ENCODE measurements at places on chromosomes 4 and X. TPM values are rescaled to one million over a fixed set of nuclear protein-coding genes. Genes with fewer than 3 reads are reported as not detected.

The ENAM gene
- total RNA-seq, result 0.32 TPM

The KLKB1 gene
- 0.33 TPM for total RNA-seq

The PF4V1 gene
- total RNA-seq, result not detected

- H3K4me3 ChIP-seq, result no peak overlapping the region
- no peaks in the 10 kb centered on the region for H3K4me1 ChIP-seq
- DNase-seq, result no peak
Observed at GRCh38 chr4:3427706-3428446, 13.9 kb upstream of the HGFAC start.

- no peak overlapping the region for H3K27ac ChIP-seq
- no peaks in the 10 kb centered on the region for H3K36me3 ChIP-seq
- no peaks in the 10 kb centered on the region for H3K4me1 ChIP-seq
- H3K27me3 ChIP-seq, result no peaks in the 10 kb centered on the region
- no peak overlapping the region for H3K4me3 ChIP-seq
Observed at GRCh38 chrX:149069899-149070298, 435.2 kb downstream of the IDS start.

DNA sequence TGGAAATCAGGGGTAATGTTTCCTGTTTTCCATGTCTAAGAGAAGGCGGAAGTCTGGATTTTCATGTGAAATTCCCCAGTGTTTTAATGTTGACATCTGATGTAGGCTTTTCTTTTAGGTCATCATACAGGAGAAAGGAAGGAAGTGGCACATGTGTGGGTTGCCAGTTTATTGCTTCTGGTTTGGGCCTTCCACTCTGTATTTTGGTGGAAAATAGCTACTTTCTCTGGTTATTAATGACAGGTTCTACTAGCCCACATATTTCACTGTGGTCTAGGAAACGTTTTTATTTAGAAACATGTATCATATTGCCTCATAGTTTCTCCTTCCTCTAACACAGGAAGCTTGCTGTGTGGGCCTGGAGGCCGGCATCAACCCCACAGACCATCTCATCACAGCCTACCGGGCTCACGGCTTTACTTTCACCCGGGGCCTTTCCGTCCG lies 7.2 kb downstream of the PDHA1 start:
- no peak overlapping the region for H3K27ac ChIP-seq
- no peaks in the 10 kb centered on the region for H3K36me3 ChIP-seq
- DNase-seq, result no peak
- H3K4me1 ChIP-seq, result no peaks in the 10 kb centered on the region

GRCh38 chr4:123317211-123317610 lies 79.4 kb upstream of the SPRY1 start:
- no peak for DNase-seq
- H3K27me3 ChIP-seq, result no peaks in the 10 kb centered on the region
- H3K4me3 ChIP-seq, result no peak overlapping the region
- no peaks in the 10 kb centered on the region for H3K36me3 ChIP-seq
- no peak overlapping the region for H3K27ac ChIP-seq
- H3K4me1 ChIP-seq, result no peaks in the 10 kb centered on the region

- DNase-seq, result no peak
- H3K27ac ChIP-seq, result no peak overlapping the region
- H3K4me3 ChIP-seq, result no peak overlapping the region
- no peaks in the 10 kb centered on the region for H3K36me3 ChIP-seq
- H3K4me1 ChIP-seq, result no peaks in the 10 kb centered on the region
- no peaks in the 10 kb centered on the region for H3K27me3 ChIP-seq
Observed at GRCh38 chr4:166308647-166309046, 435.6 kb downstream of the TLL1 start.

- no peaks in the 10 kb centered on the region for H3K36me3 ChIP-seq
- H3K27ac ChIP-seq, result peak overlapping the region; percentile 21
- peak overlapping the region; percentile 23 for H3K4me3 ChIP-seq
- peak; percentile 54 for DNase-seq
Observed at GRCh38 chrX:155056877-155057792, 13.8 kb downstream of the CMC4 start.

DNA sequence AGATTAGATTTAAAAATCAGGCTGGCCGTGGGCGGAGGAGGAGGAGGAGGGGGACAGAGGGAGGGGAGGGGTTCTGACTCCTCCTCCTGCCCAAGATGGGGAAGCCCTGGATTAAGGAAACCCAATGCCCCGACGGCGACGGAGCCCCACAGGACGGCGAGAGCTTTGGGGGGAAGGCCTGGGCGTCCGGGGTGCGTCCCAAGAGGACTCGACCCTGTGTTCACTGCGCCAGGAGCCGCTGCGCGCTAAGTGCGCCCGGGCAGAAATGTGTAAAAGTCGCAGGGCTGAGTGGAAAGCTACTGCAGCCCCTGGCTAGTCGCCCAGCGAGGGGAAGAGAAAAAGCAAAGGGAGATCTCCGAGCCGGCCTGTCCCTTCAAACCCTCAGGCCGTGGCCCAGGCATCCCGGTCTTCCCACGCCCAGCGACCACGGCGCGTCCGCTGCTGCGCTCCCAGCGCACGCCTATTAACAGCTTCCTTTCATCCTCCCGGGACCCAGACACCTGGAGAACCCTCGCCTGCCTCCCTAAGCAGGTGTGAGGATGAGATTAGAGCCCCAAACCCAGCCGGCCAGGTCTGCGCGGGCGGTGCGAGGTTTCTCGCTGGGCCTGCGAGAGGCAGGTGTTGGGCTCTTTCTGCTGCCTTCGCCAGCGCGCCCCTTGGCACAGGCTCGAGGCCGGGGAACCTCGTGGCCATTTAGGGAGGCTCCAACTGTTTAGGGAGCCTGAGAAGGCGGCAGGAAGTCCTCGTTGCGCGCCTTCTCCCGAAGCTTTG lies 1.4 kb upstream of the RPS6KA3 start:
- no peaks in the 10 kb centered on the region for H3K36me3 ChIP-seq
- peak; percentile 52 for DNase-seq
- peak overlapping the region; percentile 83 for H3K27ac ChIP-seq

- DNase-seq, result no peak
- peak overlapping the region; percentile 33 for H3K27ac ChIP-seq
- H3K4me3 ChIP-seq, result no peak overlapping the region
Observed at GRCh38 chr4:86999136-86999643, 64.4 kb downstream of the AFF1 start.

All from breast epithelium (tissue), 4 donors.